Activated naive CD8-positive, alpha-beta T cell treated with anti-CD3 and anti-CD28 coated beads, Interleukin-2, amount 10 ng/mL, durations not matched to agents 7 days and 5 days (primary cell): ENCODE measurements at places on chromosomes 11 and 22. TPM values are rescaled to one million over a fixed set of nuclear protein-coding genes. Genes with fewer than 3 reads are reported as not detected.

DNA sequence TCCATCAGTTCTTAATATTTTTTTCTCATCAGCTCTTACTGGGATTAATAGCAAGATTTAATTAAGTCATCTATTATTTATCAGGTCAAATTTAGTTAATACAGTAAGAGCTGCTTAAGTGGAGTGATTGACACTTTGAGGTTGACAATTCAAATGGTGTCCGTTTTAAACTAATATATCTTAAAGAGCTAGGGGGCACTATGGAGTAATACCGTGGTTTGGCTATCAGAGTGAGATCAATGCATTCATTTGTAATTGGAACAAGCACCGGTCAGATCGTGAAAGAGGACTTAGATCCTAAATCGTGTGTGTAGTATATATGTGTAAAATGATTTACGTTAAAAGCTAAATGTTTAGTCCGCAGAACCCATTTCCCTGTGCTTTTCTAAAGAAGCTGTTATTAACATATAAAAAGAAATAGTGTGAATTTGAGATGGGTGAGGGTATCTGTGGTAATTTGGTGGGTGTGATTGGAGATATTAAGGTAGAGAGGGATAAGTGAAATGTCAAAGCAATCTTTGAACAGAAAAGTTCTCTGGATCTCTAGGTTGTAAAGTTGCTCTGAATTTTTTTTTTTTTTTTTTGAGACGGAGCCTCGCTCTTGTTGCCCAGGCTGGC is 2.3 kb downstream of the SIK2 start:
- no peak for DNase-seq

DNA sequence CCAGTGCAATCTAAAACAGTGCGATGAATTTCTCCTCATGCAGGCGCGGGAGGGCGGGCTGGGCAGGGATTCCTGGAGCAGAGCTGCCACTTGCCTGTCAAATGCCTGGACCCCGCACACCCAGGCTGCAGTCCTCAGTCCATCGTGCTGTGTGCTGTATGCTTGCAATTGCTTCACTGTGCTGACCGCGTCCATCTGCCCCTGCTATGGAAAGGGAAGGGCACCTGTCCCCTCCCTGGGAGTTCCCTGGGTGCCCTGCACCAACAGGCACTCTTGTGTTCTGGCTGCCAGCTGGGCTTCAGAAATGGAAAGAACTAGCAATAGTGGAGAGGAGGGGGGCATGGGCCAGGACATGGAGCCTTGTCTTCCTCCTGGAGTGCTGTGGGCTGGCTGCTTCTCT is 185.4 kb upstream of the B3GAT1 start:
- no peak for DNase-seq

DNA sequence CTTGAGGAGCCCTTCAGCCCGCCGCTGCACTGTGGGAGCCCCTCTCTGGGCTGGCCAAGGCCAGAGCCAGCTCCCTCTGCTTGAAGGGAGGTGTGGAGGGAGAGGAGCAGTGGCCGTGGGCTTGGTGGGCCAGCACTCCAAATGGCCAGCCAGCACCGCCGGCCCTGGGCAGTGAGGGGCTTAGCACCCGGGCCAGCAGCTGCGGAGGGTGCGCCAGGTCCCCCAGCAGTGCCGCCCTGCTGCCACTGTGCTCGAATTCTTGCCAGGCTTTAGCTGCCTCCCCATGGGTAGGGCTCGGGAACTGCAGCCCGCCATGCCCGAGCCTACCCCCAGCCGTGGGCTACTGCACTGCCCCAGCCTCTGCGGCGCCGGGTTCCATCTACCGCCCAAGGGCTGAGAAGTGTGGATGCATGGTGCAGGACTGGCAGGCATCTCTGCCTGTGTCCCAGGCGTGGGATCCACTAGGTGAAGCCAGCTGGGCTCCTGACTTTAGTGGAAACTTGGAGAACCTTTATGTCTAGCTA is 82.7 kb downstream of the KCNA4 start:
- no peak for DNase-seq

GRCh38 chr11:86162239-86162638 is 82.3 kb upstream of the EED start:
- no peak for DNase-seq

Gene SMTNL1
- not detected for total RNA-seq

GRCh38 chr11:70557742-70558485 is 159.6 kb downstream of the CTTN start:
- DNase-seq = no peak

GRCh38 chr11:106464728-106465127 is 387.3 kb downstream of the AASDHPPT start:
- no peak for DNase-seq

GRCh38 chr11:76226626-76227025 is 20.3 kb upstream of the WNT11 start:
- no peak for DNase-seq
